ENCODE measurements at places on chromosomes 2 and 18.

- DNase-seq, result no peak
These were observed 239.4 kb downstream of the CDH7 start for GRCh38 chr18:65990174-65990690.

GRCh38 chr18:48399303-48400075 lies 9.7 kb downstream of the ZBTB7C start:
- no peak for DNase-seq

DNA sequence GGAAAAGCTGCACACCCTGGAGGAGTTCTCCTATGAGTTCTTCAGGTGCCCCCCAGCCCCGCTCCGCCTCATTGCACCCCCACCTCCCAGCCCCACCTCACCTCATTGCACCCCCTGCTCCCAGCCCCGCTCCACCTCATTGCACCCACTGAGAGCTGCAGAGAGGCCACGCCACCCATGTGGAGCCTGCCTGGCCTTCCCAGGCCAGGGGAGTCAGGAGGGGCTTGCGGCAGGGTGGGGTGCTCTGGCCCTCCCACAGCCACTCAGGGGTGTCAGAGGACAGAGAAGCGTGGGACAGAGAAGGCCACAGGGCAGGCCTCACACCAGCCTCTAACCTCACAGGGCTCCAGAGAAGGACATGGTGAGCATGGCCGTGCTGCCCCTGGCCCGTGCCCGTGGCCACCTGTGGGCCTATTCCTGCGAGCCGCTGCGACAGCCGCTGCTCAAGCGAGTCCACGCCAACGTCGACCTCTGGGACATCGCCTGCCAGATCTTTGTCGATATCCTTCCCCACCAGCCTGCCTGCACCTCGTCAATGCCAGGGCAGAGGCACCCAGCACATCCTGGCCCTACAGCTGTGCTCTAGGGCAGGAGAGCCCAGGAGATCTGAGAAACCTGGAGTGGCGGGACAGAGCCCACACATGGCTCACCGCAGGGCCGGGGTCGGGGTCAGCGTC lies 15.0 kb upstream of the GPR17 start:
- DNase-seq, result no peak

- DNase-seq, result no peak
These were observed 599.3 kb upstream of the ZEB2 start for GRCh38 chr2:145119225-145119624.

- no peak for DNase-seq
These were observed 47.7 kb downstream of the DNMT3A start for GRCh38 chr2:25293958-25294562.

Measured in NCI-H1436 (cell line).